Stimulated activated CD4-positive, alpha-beta T cell treated with anti-CD3 and anti-CD28 coated beads, Interleukin-2, amount 100 ng/mL, for 48 hours (primary cell): ENCODE measurements at places on chromosomes 1 and 21.
A peak's percentile ranks its signal among the peaks of the same experiment; 100 is the strongest.

DNA sequence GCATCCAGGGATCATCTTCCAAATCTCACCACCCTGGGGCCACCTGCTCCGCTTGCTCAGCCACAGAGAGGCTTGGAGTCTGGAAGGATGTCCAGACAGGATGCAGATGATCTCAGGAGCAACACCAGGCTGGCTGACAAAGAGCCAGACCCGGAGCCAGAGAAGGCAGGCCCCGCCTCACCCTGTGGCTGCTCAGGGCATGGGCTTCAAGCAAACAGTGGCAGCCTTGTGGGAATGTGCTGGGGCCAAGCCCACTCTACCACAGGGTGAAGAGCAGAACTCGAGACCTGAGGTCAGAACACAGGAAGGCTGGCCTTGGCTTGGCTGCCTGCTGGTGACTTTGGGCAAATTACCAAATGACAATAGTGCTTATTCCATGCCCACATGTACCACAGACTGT, 45.5 kb downstream of the MRPL37 start:
- DNase-seq = no peak

DNA sequence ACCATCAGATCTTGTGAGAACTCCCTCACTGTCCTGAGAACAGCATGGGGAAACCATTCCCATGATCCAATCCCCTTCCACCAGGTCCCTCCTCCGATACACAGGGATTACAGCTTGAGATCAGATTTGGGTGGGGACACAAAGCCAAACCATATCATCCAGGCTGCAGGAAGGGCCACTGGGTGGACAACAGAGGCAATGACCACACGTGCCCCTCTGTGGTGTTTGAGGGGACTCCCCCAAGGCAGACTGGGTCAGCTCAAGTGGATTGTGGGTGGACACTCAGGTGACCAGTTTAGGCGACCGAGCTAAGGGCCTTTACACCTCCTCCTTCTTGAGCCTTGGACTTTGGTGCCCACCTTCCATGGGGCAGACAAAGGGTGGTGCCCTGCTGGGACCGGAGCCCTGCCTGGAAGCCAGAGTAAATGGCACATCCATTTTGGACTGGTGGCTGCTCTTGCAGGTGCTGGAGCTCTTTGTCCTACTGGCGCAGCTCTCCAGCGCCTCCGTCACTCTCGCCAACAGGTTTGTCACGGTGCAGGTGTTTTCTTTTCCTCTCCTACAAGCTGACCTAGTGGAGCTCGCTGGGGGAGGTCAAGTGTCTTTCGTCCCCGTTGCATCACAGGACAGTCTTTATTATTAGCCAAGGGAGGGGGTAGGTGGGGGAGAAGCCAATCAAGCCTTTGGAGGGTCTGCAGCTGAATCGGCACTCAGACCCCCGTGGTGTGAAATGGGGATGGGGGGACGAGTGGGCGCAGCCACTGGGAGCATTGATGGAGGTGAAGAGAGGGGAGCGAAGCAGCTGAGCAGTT, 37.6 kb downstream of the CRYAA start:
- DNase-seq = no peak

DNA sequence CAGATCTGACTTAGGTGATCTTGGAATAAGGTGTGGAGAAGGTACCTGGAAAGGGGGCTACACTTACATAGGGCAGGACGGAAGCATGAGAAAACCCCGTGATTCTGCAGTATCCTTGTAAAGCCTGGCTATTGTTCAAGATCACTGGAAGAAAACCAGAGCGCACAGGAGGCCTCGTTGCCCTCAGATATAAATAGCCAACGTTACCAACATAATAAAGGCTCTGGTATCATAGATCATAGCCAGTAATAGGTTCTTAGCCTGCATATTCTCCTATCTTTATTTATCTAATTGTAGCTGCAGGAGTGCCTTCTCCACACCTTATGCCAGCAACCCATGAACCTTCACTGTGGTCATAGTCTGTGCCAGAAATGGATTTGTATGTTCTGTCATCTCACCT, 35.9 kb upstream of the MPZL1 start:
- DNase-seq = no peak

- no peak for DNase-seq
Observed at GRCh38 chr1:240947438-240948224, 335.7 kb upstream of the GREM2 start.

DNA sequence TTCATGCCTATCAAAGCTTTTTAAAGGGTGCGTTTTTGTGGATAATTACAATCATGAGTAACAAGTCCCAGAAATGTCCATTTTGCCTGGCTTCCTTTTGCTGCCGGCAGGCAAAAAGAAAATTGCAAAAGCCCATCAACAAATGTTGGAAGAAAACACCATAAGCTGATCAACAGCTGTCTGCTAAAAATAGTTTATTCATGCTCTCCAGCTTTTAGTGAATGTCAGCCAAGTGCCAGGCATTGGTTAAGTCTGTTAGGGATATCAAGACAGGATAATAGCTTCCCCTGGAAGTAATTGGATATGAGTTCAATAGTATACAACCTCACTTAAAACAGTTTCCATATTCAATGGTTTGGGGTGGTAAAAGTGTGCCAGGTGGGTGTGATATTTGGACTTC, 13.6 kb upstream of the AGMAT start:
- DNase-seq = no peak

DNA sequence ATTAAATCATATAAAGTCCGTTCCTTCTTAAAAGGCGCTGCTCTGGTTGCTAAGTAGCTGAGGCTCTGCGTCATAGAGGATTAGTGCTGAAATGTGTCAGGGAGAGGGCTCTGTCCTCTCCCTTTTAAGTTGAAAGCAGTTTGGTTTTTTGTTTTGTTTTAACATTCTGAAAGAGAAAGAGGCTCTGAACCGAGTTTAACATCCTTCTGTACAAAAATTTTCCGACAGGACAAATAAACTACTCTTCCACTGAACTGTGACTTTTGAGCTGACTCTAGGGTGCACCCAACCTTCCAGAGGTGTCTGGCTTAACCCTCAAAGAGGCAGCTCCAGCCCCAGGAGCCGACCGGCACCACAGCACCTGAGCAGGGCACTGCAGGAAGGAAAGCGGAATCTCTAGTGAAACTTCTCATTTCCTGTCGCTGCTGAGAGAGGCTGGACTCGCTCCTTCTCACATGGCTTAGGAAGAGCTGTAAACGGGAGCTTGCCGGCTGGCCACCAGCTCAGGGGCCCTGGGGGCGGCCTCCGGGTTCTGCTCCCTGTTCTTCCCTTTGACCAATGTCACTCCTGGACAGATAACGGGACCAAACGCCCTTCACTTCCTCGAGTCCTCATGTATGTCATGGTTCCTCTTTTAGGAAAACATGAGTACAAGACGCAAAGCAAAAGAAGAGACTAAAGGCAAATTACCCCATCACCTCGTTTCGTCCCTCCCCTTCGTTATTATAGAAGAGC, 1.2 kb downstream of the VAV3 start:
- peak; percentile 25 for DNase-seq

DNA sequence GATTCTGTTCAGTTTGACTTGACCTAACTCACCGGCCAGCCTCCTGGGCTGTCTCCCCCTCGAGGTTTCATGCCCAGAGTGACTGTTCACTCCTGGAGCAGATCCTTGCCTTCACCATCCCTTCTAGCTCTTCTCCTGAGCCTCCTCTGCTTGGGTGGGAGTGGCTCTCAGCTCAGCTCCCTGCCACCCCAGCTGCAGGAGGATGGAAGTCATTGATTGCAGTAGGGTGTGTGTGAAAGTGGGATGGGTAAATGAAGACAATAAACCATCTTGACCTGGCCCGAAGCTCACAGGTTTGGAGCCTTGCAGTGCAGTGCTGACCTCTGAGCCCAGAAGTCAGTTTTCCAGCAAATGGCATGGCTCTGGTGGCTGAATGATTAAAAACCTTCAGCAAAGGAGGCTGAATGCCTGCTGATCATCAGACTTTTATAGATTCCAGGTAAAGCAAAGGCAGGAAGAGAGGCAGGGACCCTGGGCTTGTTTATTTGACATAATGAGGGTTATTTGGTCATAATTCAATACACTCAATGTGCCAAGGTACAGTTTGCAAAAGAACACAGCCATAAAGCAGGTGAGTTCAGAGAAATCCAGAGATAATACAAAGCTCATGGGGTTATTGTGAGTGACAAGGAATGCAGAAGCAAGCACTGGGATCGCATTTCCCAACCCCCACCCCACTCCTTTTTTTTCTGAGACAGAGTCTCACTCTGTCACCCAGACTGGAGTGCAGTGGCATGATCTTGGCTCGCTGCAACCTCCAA, 17.5 kb upstream of the TFF3 start:
- no peak for DNase-seq

- no peak for DNase-seq
Observed at GRCh38 chr1:181513786-181514297, 30.5 kb downstream of the CACNA1E start.

GRCh38 chr1:190464690-190465089, 13.0 kb downstream of the BRINP3 start:
- no peak for DNase-seq

GRCh38 chr1:206606867-206607266, 5.4 kb downstream of the EIF2D start:
- DNase-seq = no peak

DNA sequence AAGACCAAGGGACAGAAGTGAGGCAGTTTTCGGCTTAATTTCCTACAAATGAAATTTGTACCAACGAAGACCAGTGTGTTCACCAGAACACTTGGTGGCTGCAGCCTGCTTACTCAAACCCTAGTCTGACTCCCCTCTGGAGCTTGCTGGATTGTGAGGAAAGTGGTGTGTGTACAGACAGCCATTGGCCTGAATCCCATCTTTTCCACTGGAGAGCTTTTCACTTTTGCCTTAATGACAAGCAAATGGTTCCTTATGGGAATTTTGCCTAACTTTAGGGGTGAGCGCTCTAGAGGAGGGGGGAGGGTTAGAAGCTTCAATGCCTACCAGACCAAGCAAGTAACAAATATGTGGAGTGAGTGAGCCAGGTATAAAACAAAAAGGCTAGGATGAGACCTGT, 17.3 kb downstream of the METTL13 start:
- no peak for DNase-seq

GRCh38 chr1:10890491-10891071, 94.1 kb upstream of the CASZ1 start:
- no peak for DNase-seq

DNA sequence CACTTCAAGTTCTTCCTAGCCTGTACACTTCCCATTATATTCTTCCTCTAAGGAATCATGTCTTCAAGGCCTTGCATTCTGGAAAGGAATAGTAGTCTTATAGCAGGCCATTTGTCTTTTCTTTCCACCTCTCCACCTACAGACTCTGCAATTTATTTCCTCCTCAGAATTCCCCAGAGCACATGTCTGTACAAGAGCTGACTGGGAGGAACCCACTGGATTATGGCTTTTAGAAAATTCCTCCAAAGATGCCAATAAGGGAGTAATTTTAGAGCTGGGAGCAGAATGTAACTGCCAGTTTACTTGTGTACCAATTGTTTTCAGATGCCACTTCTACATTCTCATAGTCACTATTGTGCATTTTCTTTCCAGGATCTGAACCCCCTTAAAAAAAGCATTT, 3.4 kb upstream of the PSMG1 start:
- no peak for DNase-seq

DNA sequence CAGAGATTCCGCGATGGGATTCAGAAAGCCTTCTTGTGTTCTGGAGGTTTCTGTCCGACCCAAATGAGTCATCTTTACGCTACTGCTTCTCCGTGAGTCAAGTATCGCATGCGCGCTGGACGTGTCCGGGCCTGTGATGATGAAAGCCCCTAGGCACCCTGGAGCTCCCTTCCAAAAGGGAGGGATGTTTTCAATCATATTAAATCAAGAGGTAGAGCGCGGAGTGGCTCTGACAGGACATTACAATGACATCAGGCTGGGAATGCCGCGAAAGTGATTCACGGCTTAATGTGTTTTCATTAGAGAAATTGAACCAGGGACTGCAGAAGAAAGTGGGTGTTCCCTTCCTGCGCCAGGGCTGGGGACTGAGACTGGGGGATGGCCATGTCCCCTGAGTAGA, 48.5 kb downstream of the AJAP1 start:
- no peak for DNase-seq

GRCh38 chr1:20484519-20485462, 1.2 kb downstream of the CAMK2N1 start:
- DNase-seq = no peak

- no peak for DNase-seq
Observed at GRCh38 chr1:89065079-89065868, at the start of gene GBP1. GBP1 (minus strand) TSS chr1:89065208; CDS start chr1:89063234, 1,974 bp downstream.

DNA sequence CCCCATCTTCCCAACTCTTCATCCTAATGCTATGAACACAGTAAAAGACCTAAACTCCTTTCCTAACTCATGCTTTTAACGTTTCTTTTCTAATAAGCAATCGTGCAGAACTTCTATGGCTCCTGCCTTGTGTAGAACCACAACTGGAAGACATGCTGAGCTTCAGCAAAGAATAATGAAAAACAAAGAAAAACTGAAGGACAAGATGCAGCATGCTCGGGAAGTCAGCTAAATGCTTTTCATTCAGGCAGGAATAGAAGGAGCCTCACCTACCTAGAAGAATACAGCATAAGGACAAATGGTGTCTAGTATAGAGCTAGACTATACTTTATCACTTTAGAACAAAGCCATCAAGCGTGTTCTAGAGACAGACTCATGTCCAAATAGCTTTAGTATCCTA, 45.9 kb downstream of the LUZP1 start:
- DNase-seq = no peak
